ENCODE measurements at places on chromosomes 12 and 14.

DNA sequence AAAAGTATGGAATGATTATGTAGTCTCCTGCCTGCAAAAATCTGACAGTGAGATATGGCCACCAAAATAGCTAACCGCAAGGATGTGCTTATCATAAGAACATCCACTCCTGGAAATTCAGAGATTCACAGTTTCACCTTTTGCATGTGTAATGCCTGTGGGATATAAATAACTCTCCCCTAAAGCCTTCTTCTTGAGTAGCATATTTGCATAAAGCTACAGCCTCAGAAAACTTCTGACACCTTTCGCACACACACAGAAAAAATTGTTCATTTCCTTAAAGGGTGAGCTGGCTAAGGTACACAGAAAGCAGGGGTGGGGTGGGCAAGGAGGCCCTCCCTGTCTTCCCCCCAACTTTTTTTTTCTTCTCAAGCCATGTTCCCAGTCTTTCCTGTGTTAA lies 3.1 kb upstream of the IGF1 start:
- no peak for DNase-seq

- no peak for DNase-seq
Measured at GRCh38 chr14:57974896-57975295, 109.0 kb upstream of the SLC35F4 start.

- no peak for DNase-seq
Measured at GRCh38 chr12:32365473-32366064, 33.8 kb upstream of the FGD4 start.

- no peak for DNase-seq
Measured at GRCh38 chr12:40207551-40207950, 17.2 kb upstream of the LRRK2 start.

- DNase-seq: no peak
Measured at GRCh38 chr12:94925729-94926128, 77.8 kb downstream of the NDUFA12 start.

DNA sequence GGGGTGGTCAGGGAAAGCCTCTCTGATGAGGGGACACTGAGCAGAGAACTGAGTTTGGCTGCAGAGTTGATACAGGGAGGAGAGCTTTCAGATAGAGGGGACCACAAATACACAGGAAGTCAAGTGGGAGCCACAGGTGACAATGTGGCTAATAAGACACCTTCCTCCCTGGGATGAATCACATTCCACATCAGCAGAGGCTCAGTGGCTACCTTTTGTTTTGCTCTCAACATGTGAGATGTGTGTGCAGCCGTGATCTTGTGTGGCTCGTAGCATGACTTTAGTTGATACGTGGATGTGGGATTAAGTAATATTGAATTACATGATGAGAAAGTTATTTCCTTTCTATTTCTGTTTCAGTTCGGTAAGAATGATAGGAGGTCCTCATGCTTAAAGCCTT lies 7.5 kb downstream of the CRADD start:
- no peak for DNase-seq
